ENCODE measurements at places on chromosomes 3 and 15. TPM values are rescaled to one million over a fixed set of nuclear protein-coding genes. Genes with fewer than 3 reads are reported as not detected.

- DNase-seq: peak; percentile 17
These were observed 35.7 kb downstream of the MGA start for GRCh38 chr15:41695750-41696436.

DNA sequence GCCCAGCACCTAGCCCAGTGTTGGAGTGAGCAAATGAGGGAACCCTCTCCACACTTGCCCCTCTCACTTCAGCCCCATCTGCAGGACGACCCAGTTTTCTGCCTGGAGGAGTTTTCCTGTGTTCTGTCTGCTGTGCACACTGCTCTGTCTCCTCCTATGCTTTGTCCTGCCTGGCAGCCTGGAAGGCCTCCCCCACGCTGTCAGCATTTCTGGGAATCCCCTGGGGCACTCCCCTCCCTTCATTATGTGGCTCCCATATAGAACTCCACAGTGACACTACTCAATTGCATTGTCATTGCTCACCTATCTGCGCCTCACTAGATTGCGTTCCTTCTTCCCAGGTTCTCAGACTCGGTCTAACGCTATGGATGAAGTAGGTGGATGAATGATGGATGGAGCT is 13.9 kb downstream of the CLSTN2 start:
- DNase-seq: no peak

DNA sequence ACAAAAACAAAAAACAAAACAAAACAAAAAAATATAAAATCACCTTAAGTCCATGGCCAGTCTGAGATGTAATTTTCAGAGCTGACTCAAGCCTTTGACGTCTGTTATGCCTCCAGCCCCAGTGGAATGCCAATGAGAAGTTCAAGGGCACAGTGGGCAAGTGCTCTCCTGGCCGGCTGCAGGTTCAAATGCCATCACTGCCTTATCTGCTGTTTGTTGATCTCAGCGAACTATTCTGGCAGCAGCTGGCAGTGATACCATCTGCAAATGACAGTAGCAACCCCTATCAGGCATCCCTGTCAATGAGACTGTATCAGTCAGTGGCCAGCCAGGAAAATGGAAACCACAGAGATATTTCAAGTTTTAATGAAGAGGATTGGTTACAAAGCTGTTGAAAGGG is 10.8 kb upstream of the PDE8A start:
- no peak for DNase-seq

- no peak for DNase-seq
These were observed 130.9 kb downstream of the ASB7 start for GRCh38 chr15:100733101-100733842.

DNA sequence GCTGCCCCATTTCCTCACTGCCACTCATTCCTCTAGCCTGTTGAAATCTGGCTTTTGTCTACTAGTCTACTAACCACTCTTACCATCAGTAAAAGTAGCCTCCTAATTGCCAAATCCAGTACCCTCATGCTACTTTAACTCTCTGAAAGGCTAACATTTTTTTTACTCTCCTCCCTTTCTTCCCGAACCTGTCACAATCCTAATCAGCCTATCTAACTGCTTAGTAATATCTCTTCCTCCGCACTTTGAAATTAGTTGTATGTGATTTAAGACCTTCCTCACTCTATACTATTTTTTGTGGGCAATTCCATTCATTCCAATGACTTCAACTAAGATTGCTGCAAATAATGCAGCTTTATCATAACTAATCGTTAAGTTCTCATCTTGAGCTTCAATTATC is 3.7 kb downstream of the SENP7 start:
- DNase-seq: no peak

DNA sequence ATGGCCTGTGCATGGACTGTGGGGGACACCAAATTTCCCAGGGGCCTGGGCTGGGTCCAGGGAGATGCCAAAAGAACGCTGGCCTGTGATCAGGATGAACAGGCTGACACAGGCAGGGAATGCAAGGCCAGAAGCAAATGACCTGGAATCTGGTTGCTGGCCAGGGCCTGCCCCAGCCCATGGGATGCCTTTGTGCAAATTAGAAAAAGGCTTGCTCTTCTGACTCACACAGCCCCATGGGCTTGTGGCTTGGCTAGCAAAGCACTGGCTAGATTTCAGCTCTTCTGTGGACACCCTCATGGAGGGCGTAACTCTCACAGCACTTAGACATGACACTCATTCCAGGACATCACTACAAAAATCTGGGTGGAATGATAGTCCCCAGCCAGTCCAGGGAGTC is 356.0 kb downstream of the SHQ1 start:
- DNase-seq: peak; percentile 86

DNA sequence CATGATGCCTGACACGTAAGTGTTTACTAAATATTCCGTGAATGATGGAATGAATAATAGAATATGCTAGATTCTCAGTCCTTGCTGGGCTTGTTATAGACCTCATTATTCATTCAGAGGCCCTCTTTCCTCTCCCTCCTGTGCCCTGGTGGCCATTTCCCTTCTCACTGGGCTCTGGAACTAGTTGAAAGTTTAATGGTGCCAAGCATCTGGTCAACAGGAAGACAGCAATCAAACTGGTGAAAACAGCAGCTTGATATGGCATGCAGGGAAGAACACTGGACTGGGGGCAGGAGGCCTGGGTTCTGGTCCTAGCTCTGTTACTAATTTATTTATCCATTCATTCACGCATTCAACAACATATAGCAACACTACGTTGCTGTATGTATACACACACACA is 3.7 kb upstream of the APOD start:
- no peak for DNase-seq

DNA sequence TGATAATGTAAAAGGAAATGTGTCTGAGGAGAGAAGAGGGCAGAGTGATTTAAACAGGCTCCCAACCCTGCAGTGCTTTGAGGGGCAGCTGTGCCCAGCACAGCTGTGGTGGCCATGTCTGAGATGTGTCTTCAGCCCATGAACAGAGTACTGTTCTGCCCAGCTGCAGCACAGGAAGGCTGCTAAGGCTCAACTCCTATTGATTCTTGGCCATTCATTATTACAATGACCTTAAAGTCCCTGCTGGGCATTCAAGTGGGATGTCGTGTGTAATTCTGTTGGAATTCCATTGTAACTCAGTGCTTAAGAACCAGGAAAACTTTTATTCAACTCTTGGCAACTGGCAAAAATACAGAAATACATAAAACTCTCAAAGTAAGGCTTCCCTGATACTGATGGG is 229.3 kb downstream of the MCTP2 start:
- no peak for DNase-seq

GRCh38 chr15:89168316-89168833 is 53.0 kb downstream of the RLBP1 start:
- no peak for DNase-seq

GRCh38 chr15:44719293-44719999 is 8.1 kb downstream of the B2M start:
- DNase-seq: no peak

GRCh38 chr3:114848082-114848481 is 299.0 kb downstream of the ZBTB20 start:
- no peak for DNase-seq

DNA sequence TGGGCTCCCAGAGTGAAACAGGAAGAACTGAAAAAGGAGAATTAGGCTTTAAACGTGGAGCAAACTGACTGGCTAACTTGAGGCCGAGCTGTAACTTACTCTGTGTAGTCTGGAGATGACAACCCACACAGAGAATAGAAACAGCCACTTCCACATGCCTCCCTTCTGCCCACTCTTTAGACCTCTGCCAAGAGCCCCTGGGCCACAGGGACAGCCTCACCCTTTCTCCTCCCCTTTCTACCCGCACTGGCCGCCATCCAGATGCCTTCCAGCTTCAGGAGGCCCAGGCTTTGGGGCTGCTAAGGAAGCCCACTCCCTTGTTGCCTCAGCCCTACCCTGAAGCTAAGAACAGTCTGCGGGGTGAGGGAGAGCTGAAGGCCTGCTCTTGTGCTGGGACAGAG is 6.8 kb downstream of the ARHGAP31 start:
- no peak for DNase-seq

- no peak for DNase-seq
These were observed 54.0 kb downstream of the LHFPL4 start for GRCh38 chr3:9499455-9500107.

GRCh38 chr15:67179411-67179995 is 75.0 kb downstream of the AAGAB start:
- no peak for DNase-seq

DNA sequence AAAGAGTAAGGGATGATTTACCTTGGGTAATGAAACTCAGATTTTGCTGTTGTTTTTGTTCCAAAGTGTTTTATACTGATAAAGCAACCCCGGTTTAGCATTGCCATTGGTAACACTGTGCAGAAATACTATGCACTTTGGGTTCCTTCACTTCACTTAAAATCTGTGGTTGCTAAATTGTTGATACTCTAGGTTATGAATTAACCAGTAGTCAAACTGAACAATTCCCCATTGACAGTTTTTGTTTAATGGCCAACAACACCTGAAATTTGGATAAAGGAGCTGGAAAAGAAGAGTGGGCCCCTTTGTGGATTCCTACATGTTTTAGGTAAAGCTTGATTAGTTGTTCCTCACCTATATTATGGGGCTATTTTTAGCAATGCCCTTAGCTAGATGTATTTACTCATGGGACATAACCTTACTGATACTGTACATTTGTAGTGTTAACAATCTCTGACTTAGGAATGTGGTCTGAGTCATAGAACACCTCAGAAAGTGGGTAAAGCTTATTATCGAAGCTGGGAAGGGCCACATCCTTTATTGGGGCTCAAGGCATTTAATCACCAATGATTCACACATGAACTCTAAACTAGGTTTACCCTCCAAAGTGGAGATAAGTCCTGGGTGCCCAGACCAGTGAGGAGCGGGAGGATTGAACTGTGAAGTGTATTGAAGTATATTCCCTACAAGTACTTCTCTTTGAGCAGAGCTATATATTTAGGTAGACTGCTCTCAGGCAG is 29.5 kb upstream of the THRB start:
- peak; percentile 98 for DNase-seq

GRCh38 chr15:58980351-58980939 is 7.0 kb upstream of the RNF111 start:
- peak; percentile 50 for DNase-seq

DNA sequence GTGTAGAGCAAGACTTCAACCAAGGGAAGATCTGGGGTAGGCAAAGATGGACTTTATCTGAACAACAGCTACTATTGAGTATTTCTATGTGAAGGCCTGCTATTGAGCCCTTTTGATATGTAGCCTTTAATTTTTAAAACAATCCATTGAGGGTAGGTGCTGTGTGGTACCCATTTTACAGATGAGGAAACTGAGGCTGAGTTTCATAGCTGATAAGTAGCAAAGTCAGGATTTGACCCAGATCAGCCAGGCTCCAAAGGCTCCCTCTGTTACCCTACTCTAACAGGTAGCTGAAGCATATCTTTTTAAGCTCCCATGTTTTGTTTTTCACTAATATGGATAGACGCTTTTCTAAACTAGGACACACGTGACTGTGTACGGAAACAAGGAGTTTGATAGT is 2.4 kb upstream of the FGD5 start:
- DNase-seq: no peak

DNA sequence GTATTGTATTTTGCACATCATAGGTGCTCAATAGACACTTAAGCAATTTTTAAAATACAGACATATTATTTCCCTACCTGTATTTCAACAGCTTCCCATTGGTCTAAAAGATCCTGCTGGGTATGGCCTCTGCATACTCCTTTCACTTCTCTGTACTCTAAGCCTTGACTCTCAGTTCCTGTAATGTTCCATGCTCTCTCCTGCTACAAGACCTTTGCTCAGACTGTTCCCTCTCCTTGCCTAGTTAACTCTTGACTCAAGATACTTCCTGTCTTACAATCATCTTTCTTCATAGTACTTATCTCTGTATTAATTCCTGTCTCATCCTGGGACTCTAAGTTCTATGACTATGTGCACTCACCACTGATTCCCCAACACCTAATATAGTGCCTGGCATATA is 1.7 kb downstream of the SCN11A start:
- DNase-seq: no peak

GRCh38 chr15:39404767-39405181 is 176.1 kb upstream of the THBS1 start:
- DNase-seq: peak; percentile 97

DNA sequence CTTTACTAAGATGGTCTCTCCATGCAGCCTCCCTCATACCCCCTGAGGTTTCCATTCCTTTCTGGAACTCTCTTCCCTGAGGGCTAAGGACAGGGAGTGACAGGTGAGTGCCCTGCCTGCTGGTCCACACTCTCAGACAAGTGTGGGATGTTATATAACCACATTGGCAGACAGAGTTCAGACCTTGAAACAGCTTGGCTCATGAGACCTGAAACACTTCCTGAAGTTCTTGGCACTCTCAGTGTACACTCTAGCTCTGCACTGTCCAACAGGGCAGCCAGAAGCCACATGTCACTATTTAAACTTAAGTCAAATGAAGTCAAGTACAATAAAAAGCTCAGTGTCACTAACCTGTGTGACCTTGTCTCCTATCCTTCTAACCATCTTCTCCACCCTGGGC is 188.5 kb downstream of the ZNF621 start:
- DNase-seq: no peak

GRCh38 chr15:101086394-101087171 is 165.3 kb downstream of the CHSY1 start:
- no peak for DNase-seq

- DNase-seq: no peak
These were observed 145.9 kb downstream of the DNAJB8 start for GRCh38 chr3:128320551-128321340.

- no peak for DNase-seq
These were observed 17.5 kb downstream of the LSG1 start for GRCh38 chr3:194654443-194654842.

DNA sequence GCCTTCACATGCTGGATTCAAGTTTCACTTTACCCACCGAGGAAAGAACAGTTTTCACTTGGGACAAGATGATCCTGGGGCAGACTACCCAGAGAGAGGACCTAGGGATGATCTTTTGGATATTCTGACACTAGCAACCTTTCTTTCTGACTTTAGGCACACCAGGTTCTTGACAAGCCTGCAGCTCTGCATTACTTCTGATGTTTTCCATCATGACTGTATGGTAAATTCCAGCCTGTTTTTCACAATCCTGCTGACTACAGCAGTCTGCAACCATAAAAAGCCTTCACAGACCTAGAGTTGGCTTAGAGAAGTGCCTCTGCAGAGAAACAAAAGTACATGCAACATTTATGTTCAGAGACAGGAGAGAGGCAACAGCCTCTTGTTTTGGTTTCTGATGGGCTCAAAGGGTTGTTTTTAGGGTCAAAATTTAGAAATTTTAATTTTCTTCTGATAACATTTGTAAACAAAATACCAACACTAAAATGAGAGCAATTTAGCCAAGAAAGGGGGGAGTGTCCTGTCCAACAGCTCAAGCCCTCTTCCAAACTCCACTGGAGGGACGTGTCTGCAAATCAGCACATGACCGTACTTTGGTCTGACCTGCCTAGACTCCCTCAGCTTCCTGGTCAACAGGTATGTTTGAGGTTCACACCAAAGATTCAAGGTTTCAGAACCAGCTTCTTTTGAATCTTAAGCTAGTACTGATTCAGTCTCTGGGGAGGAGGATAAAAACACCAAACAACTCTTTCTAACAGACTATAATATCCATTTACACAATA is 799 bp downstream of the ABI3BP start:
- peak; percentile 47 for DNase-seq

- DNase-seq: no peak
These were observed 40.5 kb downstream of the ZIC1 start for GRCh38 chr3:147449669-147450068.

GRCh38 chr3:45154641-45155147 is 8.5 kb upstream of the CDCP1 start:
- DNase-seq: peak; percentile 99

The CTXN2 gene
- total RNA-seq: not detected

The ALAS1 gene
- total RNA-seq: 32.1 TPM

The ST8SIA2 gene
- total RNA-seq: not detected

The ADAMTS17 gene
- total RNA-seq: 2.0 TPM

The PIGZ gene
- total RNA-seq: 1.7 TPM

The TICRR gene
- total RNA-seq: 0.26 TPM

The CISH gene
- 0.26 TPM for total RNA-seq

The CCDC39 gene
- total RNA-seq: not detected
